ENCODE measurements at places on chromosomes 1 and 21. TPM values are rescaled to one million over a fixed set of nuclear protein-coding genes. Genes with fewer than 3 reads are reported as not detected.

DNA sequence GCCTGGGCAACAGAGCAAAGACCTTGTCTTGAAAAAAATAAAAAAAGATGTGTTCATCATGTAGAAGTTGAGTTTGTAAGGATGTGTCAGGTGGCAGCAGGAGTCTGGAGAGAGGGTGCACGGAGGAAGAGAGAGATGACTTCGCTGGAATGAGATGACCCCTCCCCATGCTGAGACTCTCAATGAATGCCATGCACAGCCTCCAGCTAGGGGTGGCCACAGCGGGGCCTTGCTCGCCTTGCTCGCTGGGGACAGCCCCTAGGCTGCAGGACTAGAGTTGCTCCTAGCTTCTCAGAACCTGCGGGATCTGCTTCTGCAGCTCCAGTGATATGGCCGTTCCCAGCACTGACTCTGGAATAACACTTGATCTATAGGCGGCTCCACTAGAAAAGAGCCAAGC is 6.6 kb upstream of the C2CD2 start:
- no peaks in the 10 kb centered on the region for H3K4me1 ChIP-seq
- H3K27ac ChIP-seq, result no peak overlapping the region
- H3K4me3 ChIP-seq, result no peak overlapping the region
- DNase-seq, result no peak

GRCh38 chr1:110674337-110675059 is at the start of gene KCNA3:
Gene KCNA3, minus strand, starts transcription at chr1:110674940. Its CDS starts 131 bp downstream, at chr1:110674809.
- peak; percentile 68 for DNase-seq
- peaks cover 42% of the 10 kb centered on the region for H3K36me3 ChIP-seq
- peak within 1 kb of the TSS; percentile 100 for H3K4me3 ChIP-seq
- H3K27ac ChIP-seq, result peak within 1 kb of the TSS; percentile 92
- H3K27me3 ChIP-seq, result no peaks in the 10 kb centered on the region

DNA sequence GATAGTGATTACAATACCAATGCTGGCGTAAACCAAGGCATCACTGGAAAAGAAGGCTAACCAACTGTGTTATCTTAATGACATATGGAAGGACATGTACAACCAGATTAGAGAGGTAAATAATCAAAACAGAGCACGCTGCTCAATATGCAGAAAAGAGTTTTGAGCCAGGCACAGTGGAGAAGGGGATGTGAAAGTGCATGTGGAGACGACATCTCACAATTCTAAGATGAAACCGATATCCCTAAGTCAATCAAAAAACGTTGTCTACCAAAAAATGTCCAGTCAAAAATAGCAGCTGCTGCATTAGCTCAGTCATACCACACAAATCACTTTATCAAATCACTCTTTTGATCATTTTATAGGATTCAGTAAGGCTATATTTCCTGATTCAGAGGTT is 116.3 kb upstream of the OLIG2 start:
- no peak overlapping the region for H3K4me3 ChIP-seq
- H3K36me3 ChIP-seq, result no peaks in the 10 kb centered on the region
- no peak for DNase-seq
- peaks cover 3% of the 10 kb centered on the region for H3K4me1 ChIP-seq

DNA sequence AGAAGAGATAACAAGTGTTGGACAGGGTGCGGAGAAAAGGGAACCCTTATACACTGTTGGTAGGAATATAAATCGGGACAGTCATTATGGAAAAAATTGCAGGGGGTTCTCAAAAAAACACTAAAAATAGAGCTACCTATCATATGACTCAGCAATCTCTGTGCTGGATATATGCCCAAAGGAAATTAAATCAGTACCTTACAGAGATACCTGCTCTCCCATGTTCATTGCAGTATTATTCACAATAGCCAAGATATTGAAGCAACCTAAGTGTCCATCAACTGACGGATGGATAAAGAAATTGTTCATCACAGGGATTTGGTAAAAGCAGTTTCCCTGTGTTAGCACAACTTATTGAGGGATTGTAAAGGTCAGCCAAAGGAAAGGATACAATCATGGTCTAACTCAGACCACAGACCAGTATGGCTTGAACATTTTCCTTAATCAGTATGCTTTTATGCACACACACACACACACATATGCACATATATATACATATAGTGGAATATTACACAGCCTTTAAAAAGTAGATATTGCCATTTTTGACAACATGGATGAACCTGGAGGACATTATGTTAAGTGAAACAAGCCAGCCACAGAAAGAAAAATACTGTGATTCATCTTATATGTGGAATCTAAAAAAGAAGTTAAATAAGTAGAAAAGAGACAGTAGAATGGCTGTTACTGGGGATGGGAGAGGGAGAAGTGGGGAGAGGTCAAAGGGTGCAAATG is 44.2 kb upstream of the IRF2BP2 start:
- no peak for DNase-seq
- H3K4me3 ChIP-seq, result no peak overlapping the region
- peaks cover 8% of the 10 kb centered on the region for H3K36me3 ChIP-seq
- no peaks in the 10 kb centered on the region for H3K27me3 ChIP-seq

- no peak for DNase-seq
- no peaks in the 10 kb centered on the region for H3K27me3 ChIP-seq
- peaks cover 11% of the 10 kb centered on the region for H3K4me1 ChIP-seq
These were observed 35.3 kb upstream of the DNASE2B start for GRCh38 chr1:84363019-84363418.

DNA sequence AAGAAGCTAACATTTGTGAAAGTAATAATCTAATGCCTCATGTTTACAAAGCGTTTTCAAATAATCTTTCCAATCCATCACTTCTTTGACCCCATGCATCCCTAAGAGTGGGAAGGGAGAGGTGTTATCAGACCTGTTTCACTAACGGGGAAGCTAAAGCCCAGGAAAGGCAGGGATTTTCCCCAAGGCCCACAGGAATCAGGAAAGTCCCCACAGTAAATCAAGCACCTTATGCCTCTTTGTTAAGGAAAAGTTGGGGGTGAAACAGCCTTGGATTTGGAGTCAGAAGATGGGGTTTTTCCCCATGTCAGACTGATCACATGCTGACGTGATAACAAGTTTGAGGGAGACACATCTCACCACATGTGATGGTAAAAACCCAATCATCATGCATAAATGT is 20.0 kb upstream of the ANGPTL7 start:
- peaks cover 15% of the 10 kb centered on the region for H3K36me3 ChIP-seq
- DNase-seq, result no peak
- no peak overlapping the region for H3K4me3 ChIP-seq
- no peaks in the 10 kb centered on the region for H3K27me3 ChIP-seq
- no peak overlapping the region for H3K27ac ChIP-seq

DNA sequence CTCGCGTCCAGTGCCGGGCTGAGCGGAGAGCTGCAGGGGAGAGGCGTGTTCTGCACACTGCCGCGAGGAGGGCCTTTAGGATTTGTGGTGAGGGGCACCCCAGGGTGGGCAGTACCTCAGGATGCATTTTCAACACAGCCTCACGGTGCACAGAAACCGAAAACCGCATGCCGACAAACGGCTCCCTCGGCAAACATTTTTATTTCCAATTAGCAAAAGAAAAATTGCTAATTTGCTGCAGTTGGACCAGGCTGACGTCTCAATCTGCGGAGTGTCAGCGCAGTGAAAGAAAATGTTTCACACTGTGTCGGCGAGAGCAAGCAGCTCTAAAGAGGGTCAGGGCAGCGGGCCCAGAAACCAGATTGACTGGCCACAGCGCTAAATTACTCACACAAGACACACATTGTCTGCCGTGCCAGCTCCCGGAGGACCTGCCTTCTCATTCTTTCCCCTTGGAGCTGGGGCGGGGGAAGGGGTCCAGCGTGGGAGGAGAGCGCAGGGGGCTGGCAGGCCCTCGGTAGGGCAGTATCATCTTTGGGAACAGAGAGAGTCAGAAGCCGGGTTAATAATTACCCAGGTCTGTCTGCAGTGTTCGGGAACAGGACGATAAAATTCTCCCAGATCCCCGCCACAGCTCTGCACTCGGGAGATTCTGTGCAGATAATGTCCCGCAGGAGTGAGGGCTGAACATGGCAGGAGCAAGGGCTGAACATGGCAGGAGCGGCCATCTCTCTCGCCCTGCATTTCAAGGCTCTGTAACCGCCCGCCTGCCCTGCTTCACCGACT is 150.2 kb downstream of the PRDM16 start:
- no peaks in the 10 kb centered on the region for H3K36me3 ChIP-seq
- H3K4me1 ChIP-seq, result no peaks in the 10 kb centered on the region
- no peak for DNase-seq

DNA sequence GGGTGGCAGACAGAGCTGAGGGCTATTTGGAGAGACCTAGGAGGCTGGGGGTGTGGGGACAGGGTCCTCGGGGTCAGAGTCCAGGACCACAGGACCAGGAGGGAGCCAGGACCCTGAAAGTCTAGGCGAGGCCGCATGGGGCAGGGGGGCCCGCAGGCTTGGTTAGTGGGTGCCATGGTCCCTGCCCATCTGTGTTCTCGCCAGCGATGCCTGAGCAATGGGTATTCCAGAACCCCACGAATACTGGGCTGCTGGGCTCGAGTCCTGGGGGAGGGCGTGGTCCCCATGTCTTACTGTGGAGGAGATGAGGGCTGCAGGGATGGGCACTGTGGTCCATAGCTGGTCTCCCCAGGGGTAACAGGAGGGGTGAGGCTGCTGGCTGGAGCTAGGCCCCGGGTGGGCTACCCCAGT is 2.0 kb downstream of the KRTAP10-6 start:
- no peak for DNase-seq
- H3K27me3 ChIP-seq, result peaks cover 28% of the 10 kb centered on the region
- H3K27ac ChIP-seq, result no peak overlapping the region
- H3K4me1 ChIP-seq, result peaks cover 4% of the 10 kb centered on the region
- no peaks in the 10 kb centered on the region for H3K36me3 ChIP-seq
- H3K4me3 ChIP-seq, result no peak overlapping the region

GRCh38 chr1:63537940-63538339 is 14.6 kb downstream of the EFCAB7 start:
- no peak for DNase-seq
- H3K27ac ChIP-seq, result no peak overlapping the region
- no peaks in the 10 kb centered on the region for H3K4me1 ChIP-seq

DNA sequence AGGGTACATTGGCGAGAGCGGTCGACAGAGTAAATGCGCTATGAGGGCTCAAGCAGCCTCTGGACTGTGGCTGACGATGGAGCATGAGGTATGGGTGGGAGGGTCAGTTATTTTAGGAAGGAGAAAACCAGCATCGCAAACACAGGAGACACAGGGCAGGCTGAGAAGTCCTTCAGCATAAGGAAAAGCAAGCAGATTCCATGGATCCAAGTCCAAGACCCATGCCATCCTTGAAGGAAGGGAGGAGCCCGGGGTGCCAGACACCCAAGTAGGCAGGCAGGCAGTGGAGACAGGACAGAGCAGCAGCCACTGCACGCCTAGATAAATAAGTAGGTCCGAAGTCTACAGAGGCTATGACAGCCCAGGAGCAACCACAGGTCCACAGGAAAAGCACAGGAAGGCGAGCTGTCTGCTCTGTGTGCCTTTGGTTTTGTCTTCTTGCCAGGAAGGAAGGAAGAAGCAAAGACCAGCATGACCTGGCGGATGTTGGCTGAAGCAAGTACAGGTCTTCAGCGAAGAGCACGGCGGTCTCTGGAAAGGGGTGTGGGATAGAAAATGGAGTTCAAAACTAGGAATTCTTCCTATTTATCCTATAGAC is 76.4 kb upstream of the SLC45A1 start:
- DNase-seq, result no peak
- peaks cover 6% of the 10 kb centered on the region for H3K4me1 ChIP-seq
- no peak overlapping the region for H3K27ac ChIP-seq
- H3K4me3 ChIP-seq, result no peak overlapping the region
- peaks cover 2% of the 10 kb centered on the region for H3K27me3 ChIP-seq
- no peaks in the 10 kb centered on the region for H3K36me3 ChIP-seq

GRCh38 chr1:115906627-115907026 is 65.7 kb upstream of the NHLH2 start:
- H3K4me1 ChIP-seq, result no peaks in the 10 kb centered on the region
- no peak for DNase-seq
- no peak overlapping the region for H3K27ac ChIP-seq
- no peaks in the 10 kb centered on the region for H3K36me3 ChIP-seq

DNA sequence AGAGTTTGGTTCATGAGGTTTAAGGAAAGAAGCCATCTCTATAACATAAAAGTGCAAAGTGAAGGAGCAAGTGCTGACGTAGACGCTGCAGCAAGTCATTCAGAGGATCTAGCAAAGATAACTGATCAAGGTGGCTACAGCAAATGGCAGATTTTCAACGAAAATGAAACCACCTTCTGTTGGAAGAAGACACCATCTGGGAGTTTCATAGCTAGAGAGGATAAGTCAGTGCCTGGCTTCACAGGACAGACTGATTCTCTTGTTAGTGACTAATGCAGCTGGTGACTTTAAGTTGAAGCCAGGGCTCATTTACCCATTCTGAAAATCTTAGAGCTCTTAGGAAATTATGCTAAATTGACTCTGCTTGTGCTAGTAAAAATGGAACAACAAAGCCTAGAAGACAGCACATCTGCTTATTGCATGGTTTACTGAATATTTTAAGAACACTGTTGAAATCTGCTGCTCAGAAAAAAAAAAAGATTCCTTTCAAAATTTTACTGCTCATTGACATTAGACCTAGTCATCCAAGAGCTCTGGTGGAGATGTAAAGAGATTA is 10.5 kb downstream of the MAEL start:
- H3K4me3 ChIP-seq, result no peak overlapping the region
- no peak for DNase-seq
- peaks cover 1% of the 10 kb centered on the region for H3K36me3 ChIP-seq
- H3K27ac ChIP-seq, result no peak overlapping the region
- peaks cover 9% of the 10 kb centered on the region for H3K27me3 ChIP-seq
- peaks cover 16% of the 10 kb centered on the region for H3K4me1 ChIP-seq

The MPL gene
- total RNA-seq, result not detected

The PTPN22 gene
- 66.2 TPM for total RNA-seq

The KLHDC7A gene
- not detected for total RNA-seq

The PROK1 gene
- not detected for total RNA-seq

The C1orf185 gene
- total RNA-seq, result not detected

Measured in activated T-helper 1 cell treated with anti-CD3 and anti-CD28 coated beads, Interleukin-12 subunit alpha, Interleukin-12 subunit beta, Interleukin-2, Interleukin-4 antibody, amounts not matched to agents 30 ng/mL and 10 ng/mL and 1 ng/mL, durations not matched to agents 14 hours and 24 hours and 36 hours (primary cell).